ENCODE measurements at places on chromosomes 3 and 15. TPM values are rescaled to one million over a fixed set of nuclear protein-coding genes. Genes with fewer than 3 reads are reported as not detected.
A peak's percentile ranks its signal among the peaks of the same experiment; 100 is the strongest.

GRCh38 chr3:147654827-147655226 lies 245.7 kb downstream of the ZIC1 start:
- peak; percentile 15 for DNase-seq

Gene RASGRP1
- total RNA-seq, result 0.52 TPM

- DNase-seq, result no peak
These were observed 9.4 kb downstream of the FAM81A start for GRCh38 chr15:59447367-59447766.

- DNase-seq, result no peak
These were observed 12.6 kb downstream of the RORA start for GRCh38 chr15:61216519-61216918.

Gene RASA2
- 16.4 TPM for total RNA-seq

DNA sequence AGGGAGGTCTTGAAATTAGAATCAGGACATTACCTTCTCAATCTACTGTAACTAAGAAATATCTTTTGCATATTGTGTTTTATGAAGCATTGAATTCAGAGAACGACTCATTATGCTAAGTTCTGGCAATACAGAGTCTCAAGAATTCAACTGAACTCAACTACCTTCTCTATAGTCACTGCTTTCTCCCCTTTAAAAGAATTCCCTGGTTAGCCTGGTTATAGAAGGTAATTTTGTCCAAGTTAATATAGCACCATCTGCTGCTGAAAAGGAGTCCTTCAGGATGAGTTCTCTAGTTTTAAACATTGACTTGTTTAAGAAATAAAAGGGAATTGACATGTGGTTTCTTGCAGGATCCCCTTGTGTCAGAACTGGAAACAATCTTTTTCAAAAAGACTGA lies 60.2 kb downstream of the IL16 start:
- DNase-seq, result peak; percentile 26

DNA sequence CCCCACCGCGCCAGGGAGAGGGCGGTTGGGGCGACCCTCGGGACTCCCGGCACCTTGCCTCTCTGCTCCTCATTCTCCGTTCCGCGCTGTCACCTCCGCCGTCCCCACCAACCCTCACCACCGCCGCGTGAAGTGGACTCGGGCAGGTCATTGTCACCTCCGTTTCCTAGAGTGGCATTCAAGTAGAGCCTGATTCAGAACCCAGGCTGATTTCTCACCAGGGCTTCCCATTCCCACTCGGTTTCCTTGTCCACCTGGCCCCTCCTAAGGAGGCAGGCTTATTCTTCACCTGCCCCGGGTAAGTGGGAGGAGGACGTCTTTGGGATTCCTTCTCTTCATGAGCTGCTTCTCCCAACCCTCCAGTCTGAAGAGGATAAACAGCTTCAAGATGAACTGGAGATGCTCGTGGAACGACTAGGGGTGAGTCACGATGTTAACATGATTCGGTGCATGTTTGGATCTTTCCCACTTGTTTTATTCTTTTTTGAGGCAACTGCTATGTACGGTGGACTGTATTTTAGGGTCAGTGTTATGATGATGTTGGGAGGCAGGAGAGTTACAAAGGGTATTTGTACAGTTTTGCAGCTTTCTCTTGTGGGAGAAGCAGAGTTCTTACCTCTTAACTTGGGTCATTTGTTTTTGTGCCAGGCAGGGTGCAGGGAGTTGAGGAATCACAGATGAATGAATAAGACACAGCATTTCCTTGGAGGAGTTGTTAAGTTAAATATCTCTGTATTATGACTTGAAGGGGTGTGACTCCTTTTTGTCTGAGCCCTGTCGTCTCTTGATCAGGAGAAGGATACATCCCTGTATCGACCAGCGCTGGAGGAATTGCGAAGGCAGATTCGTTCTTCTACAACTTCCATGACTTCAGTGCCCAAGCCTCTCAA lies 692 bp downstream of the PSMD2 start:
- peak; percentile 70 for DNase-seq

GRCh38 chr3:179801856-179802255 lies 149.0 kb downstream of the USP13 start:
- DNase-seq, result no peak

- DNase-seq, result no peak
These were observed 39.4 kb downstream of the WNT7A start for GRCh38 chr3:13840456-13840855.

GRCh38 chr3:81962396-81962795 lies 201.0 kb upstream of the GBE1 start:
- no peak for DNase-seq

Gene KIF23
- total RNA-seq, result 73.1 TPM

- no peak for DNase-seq
These were observed 452.5 kb downstream of the RAP2B start for GRCh38 chr3:153614563-153614962.

DNA sequence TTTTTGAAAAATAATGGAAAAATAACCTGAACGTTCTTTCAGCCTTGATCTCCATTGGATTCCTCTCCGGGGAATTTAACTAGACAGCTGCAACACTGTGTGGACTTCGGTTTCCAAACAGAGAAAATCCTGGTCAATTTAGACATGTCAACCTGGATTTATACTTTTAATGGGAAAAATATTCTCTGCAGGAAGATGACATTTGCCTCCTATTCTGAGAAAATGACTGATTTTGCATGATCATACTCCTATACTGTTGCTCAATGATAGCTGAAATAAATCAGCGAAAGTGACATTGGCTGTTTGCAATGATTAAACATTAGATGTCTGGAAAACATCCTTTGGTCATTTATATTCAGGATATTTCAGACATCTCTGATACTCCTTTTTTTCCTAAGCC lies 94.8 kb downstream of the GABRG3 start:
- no peak for DNase-seq

- no peak for DNase-seq
These were observed 15.9 kb downstream of the PARL start for GRCh38 chr3:183868796-183869195.

DNA sequence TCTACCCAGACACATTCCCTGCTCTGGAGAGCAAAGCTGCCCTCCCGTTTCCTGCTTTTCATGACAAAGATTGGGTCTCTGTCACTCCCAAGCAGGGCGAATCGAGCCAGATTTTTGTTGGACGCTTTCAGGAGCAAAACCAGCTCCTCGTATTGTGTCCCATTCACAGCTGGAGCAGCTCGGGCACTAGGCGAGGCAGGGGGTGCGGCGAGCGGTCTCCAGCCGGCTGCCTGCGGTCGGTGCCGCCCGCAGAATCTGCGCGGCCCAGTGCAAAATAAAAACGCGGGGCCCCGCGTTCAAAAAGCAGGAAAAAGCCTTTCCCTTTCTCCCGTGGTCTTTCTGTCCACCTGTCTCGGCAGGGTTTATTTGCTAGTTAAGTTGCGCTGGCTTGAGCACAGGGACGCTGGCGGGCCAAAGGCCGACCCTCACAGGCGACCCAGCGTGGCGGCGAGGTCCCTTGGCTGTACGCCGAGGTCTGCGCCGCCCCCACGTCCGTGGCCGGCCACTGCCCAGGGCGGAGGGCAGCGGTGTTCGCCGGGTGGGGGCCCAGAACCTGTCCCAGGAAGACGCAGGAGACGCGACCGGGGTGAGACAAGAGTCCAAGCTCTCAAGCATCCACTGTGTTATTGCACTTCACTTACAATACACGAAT lies 71.2 kb downstream of the CYP19A1 start:
- peak; percentile 26 for DNase-seq

Gene ZBED2
- total RNA-seq, result 0.15 TPM

DNA sequence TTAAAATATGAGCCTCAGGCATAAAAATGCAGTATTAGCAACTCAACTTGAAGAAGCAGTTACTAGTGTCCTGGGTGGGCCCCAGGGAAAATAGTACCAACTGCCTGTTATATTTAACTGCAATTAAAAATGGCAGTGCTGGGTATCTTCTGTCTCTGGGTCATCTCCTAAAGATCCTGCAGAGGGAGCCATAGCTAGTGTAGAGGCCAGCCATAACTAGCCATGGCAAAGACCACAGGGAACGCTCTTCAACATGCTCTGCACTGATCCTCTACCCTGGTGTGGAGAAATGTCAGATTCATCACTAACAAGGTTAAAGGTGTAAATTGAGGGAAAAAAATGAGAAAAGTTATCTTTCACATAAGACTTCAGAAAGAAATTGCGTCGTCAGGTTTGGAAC lies 181.3 kb downstream of the SNRPN start:
- peak; percentile 1 for DNase-seq

DNA sequence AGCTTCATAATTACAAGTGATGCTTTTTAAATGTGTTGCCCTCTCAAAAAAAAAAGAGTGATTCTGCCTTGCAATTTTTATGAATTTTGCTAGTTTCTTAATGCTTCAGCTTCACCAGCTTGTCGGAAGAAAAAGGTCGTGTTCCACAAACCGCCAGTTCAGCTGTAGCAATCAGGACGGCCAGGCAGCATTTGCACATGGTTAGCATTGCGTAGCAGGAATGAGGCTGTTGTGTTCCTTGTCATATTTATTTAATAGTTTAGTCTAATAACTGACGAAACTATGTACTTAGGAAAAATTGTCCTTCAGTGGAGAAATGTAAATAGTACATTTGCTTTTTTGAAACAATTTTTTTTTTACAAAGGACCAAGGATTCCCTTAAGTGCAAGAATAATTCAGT lies 64.9 kb upstream of the SELENOK start:
- no peak for DNase-seq

GRCh38 chr3:38455639-38456430 lies 2.1 kb downstream of the ACVR2B start:
- no peak for DNase-seq

Gene SAMMSON
- total RNA-seq, result not detected

DNA sequence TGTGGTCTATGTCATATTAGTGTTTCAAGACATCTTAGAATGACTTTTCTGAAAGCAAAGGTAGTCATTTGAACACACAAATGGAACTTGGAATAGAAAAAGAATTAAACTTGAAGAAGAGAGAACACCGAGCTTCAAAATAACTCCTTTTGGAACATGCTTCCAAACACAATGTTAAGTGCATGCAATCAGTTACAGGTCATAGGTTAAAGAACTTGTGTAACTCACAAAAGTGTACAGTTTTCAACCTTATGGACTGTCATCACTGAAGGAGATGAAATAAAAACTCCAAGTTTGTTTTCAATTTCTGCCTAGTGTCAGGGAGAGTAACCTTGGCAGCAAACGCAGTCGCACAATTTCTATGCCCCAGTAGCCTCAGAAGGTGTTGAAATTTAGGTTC lies 192.9 kb upstream of the NECTIN3 start:
- no peak for DNase-seq

Gene SERPINI2
- total RNA-seq, result not detected

DNA sequence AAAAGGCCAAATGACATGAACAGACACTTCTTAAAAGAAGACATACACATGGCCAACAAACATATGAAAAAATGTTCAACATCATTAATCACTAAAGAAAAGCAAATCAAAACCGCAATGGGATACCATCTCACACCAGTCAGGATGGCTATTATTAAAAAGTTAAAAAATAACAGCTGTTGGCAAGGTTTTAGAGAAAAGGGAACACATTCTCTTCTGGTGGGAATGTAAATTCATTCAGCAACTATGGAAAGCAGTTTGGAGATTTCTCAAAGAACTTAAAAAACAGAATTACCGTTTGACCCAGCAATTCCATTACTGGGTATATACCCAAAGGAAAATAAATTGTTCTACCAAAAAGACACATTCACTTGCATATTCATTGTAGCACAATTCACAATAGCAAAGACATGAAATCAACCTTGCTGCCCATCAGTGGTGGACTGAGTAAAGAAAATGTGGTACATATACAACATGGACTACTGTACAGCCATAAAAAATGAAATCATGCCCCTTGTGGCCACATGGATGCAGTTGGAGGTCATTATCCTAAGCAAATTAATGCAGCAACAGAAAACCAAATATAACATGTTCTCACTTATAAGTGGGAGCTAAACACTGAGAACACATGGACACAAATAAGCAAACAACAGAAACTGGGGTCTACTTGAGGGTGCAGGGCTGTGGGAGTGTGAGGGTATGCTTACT lies 190.7 kb upstream of the MCTP2 start:
- no peak for DNase-seq

Gene XCR1
- not detected for total RNA-seq

Gene PLAAT1
- 4.8 TPM for total RNA-seq

- no peak for DNase-seq
These were observed 241.0 kb upstream of the NR2F2 start for GRCh38 chr15:96089405-96090058.

Gene CTXND1
- total RNA-seq, result not detected

DNA sequence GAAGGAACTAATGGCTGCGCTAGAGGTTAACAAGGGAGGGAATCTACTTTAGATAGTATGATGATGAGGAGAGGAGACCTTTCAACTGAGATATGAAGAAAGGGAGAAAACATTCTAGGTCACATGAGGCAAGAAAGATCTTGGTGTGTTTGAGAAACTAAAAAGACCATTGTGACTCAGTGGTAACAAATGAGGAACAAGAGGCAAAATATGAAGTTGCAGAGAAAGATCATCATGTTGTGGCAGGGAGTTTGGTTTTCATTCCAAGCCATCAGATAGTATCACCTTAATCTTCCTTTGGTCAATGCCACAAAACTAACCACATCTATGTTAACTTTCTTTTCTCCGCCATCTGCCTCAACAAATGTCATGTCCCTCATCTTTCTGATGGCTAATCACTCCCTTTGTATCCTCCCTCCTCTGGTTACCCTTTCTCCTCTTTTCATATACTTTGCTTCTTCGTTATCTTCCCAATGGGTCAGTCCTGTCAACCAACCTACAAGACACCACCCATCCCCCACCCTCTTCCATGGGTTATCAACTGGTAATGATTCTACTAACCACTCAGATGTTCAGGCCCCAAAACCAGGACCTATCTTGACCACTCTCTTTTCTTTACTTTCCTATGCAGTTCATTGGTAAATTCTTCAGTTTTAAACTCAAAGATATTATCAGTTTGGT lies 2.4 kb upstream of the PDCD6IP start:
- DNase-seq, result no peak

DNA sequence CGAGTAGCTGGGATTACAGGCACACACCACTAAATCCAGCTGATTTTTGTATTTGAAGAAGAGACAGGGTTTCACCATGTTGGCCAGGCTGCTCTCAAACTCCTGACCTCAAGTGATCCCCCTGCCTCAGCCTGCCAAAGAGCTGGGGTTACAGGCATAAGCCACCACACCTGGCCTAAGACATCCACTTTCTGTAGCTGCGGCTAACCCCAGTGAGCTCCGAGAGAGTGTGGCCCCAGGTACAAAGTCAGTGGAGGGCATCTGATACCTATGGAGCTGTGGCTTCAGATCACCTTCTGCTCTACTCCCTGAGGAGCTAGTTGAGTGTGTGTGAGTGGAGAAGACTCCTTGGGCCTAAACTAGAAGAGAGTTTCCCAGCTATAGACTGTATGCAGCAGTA lies 189.3 kb upstream of the TSC22D2 start:
- DNase-seq, result no peak
